ENCODE measurements at places on chromosomes 11 and 22. TPM values are rescaled to one million over a fixed set of nuclear protein-coding genes. Genes with fewer than 3 reads are reported as not detected.

GRCh38 chr11:122375687-122376399, 259.8 kb upstream of the BLID start:
- H3K36me3 ChIP-seq: no peaks in the 10 kb centered on the region
- H3K4me3 ChIP-seq: no peak overlapping the region
- no peaks in the 10 kb centered on the region for H3K4me1 ChIP-seq
- H3K27me3 ChIP-seq: peaks cover 2% of the 10 kb centered on the region

GRCh38 chr11:75376175-75376574, 23.1 kb upstream of the RPS3 start:
- H3K27me3 ChIP-seq: peaks cover 2% of the 10 kb centered on the region
- peaks cover 12% of the 10 kb centered on the region for H3K4me1 ChIP-seq
- no peak overlapping the region for H3K4me3 ChIP-seq

DNA sequence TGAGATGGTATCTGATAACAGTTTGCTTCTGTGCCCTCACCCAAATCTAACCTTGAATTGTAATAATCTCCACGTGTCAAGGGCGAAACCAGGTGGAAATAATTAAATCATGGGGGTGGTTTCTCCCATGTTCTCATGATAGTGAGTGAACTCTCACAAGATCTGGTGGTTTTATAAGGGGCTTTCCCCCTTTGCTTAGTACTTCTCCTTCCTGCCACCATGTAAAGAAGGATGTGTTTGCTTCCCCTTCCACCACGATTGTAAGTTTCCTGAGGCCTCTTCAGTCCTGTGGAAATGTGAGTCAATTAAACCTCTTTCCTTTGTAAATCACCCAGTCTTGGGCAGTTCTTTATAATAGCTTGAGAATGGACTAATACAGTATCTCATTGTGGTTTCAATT, 8.5 kb upstream of the OVCH2 start:
- H3K4me1 ChIP-seq: no peaks in the 10 kb centered on the region
- no peak overlapping the region for H3K27ac ChIP-seq
- no peak for DNase-seq
- H3K4me3 ChIP-seq: no peak overlapping the region
- no peaks in the 10 kb centered on the region for H3K36me3 ChIP-seq

MYO18B gene
- 47.3 TPM for polyA plus RNA-seq

- H3K4me3 ChIP-seq: peak within 1 kb of the TSS; percentile 15
- no peaks in the 10 kb centered on the region for H3K36me3 ChIP-seq
- peak within 1 kb of the TSS; percentile 75 for H3K27ac ChIP-seq
- H3K4me1 ChIP-seq: peaks cover 45% of the 10 kb centered on the region
Measured at GRCh38 chr11:10454878-10455631, at the start of gene AMPD3. Gene AMPD3 (plus strand): TSS chr11:10455264. CDS start chr11:10461520, 6,256 bp downstream.

VWA5A gene
- 93.1 TPM for polyA plus RNA-seq

CAT gene
- polyA plus RNA-seq: 45.6 TPM

DNA sequence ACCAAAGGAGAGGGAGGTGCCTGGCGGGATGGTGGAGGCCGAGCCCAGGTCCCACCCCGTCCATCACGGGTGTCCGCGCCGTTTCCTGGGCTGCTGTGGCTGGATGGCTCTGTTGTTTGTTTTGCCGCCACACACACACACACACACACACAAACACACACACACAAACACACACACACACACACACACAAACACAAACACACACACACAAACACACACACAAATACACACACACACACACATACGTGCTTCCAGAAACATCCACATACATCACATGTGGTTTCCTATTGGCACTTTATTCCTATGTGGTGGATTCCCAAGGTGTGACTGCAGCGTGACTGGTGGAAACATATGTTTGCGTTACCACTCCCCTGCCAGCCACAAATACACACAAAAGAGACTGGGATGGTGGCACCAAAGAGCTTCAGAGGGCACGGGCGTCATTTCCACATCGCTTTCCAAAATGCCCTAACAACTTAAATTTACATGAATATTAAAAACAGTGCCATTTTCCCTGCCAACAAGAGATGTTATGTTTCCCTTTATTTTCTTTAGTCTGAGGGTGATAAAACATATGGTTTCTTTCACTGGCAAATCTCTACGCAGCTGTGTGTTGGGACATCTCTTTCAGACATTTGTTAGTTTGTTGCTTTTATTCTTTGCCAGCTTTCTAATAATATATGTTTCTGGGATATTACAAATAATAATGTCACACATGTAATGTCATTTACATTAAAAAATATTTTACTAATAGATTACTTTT, 356.8 kb downstream of the BRD1 start:
- DNase-seq: no peak
- peaks cover 8% of the 10 kb centered on the region for H3K27me3 ChIP-seq
- H3K4me3 ChIP-seq: no peak overlapping the region
- H3K36me3 ChIP-seq: no peaks in the 10 kb centered on the region

NCF4 gene
- 3.9 TPM for polyA plus RNA-seq

- DNase-seq: no peak
- no peaks in the 10 kb centered on the region for H3K36me3 ChIP-seq
- no peaks in the 10 kb centered on the region for H3K27me3 ChIP-seq
- no peaks in the 10 kb centered on the region for H3K4me1 ChIP-seq
- H3K27ac ChIP-seq: no peak overlapping the region
Measured at GRCh38 chr11:59769111-59769510, 13.9 kb downstream of the STX3 start.

GRCh38 chr11:32006799-32007388, 84.0 kb upstream of the RCN1 start:
- no peak overlapping the region for H3K27ac ChIP-seq
- H3K36me3 ChIP-seq: no peaks in the 10 kb centered on the region
- peak; percentile 39 for DNase-seq
- peaks cover 1% of the 10 kb centered on the region for H3K4me1 ChIP-seq
- no peak overlapping the region for H3K4me3 ChIP-seq

DNA sequence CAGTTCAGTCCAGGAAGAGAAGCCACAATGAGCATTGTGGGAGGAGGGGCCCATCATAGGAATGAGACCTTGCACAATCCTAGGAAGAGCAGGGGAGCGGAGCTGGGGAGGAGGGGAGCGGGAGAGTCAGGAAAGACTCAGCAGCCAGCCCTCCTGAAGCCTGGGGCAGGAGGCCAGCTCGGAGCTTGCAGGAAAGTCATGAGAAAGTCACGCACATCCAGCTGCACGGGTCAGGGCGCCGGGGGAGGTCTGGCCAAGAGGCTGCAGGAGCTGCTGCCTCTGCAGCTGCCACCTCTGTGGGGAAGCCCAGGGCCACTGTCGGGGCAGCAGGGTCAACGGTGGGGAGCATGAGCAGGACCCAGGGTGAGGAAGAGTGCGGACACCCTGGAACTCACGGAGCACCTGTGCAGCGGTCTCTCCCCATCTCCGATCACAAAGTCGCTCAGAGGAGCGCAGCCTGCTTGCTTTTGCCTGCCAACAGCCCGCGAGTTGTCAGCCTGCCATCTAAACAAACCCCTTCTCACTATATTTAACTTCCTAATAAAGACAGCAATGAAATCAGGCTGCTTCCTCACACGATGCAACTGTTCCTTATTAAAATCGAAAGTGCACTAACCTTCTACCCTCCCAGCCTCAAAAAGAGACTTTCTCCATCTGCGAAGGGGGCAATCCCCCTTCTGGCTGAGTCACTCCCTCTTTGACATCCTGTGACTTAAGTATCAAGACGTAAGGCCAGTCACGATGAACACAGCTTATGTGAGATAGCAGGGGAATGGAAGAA, 52.9 kb upstream of the RTL6 start:
- peak overlapping the region; percentile 29 for H3K27ac ChIP-seq
- no peak overlapping the region for H3K4me3 ChIP-seq
- peak; percentile 87 for DNase-seq
- H3K36me3 ChIP-seq: no peaks in the 10 kb centered on the region
- H3K27me3 ChIP-seq: peaks cover 6% of the 10 kb centered on the region

DNA sequence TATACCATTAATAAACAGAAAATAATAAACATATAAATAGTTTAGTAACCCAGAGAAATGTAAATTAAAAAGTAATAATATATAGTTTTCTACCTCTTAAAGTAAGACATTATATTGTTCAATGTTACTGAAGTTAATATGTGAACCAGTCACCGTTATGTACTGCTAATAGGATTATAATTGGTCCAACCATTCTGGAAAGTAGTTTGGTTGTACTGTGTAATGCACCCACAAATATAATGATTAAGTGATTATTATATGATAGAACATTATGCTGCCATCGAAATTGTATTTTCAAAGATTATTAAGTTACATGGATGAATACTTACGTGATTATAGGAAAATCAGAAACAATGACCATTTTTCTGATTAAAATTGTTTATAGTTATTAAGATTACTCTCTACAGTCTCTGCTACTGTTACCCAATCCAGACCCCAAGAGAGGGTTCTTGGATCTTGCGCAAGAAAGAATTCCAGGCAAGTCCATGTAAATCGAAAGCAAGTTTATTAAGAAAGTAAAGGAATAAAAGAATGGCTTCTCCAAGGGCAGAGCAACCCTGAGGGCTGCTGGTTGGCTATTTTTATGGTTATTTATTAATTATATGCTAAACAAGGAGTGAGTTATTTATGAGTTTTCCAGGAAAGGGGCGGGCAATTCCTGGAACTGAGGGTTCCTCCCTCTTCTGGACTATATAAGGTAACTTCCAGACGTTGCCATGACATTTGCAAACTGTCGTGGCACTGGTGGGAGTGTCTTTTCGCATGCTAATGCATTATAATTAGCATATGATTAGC, 50.1 kb downstream of the ACER3 start:
- no peaks in the 10 kb centered on the region for H3K36me3 ChIP-seq
- no peak overlapping the region for H3K4me3 ChIP-seq
- peak; percentile 39 for DNase-seq
- no peaks in the 10 kb centered on the region for H3K27me3 ChIP-seq
- H3K27ac ChIP-seq: no peak overlapping the region

GRCh38 chr22:47228767-47229166, 466.3 kb downstream of the TBC1D22A start:
- DNase-seq: no peak
- H3K27me3 ChIP-seq: no peaks in the 10 kb centered on the region
- H3K4me1 ChIP-seq: no peaks in the 10 kb centered on the region
- no peak overlapping the region for H3K4me3 ChIP-seq
- H3K36me3 ChIP-seq: no peaks in the 10 kb centered on the region
- no peak overlapping the region for H3K27ac ChIP-seq

LMNTD2 gene
- 0.49 TPM for polyA plus RNA-seq

DNA sequence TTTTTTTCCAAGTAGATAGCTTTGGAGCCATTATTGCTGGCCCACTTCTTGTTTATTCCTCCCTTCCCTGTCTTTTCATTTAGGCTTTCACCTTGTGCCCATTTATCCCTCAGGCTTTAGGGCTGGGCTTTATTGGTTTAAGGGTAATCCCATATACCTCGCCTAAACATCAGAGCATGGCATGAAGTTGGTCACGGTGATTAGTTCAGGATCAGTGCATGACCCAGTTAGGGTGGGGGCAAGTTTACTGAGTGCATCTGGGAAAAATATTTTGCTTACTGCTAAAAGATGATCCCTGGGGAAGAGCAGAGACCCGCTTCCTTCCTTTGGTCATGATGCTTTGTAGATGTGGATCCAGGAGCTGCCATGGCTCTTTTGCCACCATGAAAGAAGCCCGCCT, 153.3 kb upstream of the NECTIN1 start:
- H3K36me3 ChIP-seq: no peaks in the 10 kb centered on the region
- peaks cover 8% of the 10 kb centered on the region for H3K27me3 ChIP-seq
- no peak overlapping the region for H3K27ac ChIP-seq
- H3K4me3 ChIP-seq: no peak overlapping the region
- DNase-seq: no peak

DNA sequence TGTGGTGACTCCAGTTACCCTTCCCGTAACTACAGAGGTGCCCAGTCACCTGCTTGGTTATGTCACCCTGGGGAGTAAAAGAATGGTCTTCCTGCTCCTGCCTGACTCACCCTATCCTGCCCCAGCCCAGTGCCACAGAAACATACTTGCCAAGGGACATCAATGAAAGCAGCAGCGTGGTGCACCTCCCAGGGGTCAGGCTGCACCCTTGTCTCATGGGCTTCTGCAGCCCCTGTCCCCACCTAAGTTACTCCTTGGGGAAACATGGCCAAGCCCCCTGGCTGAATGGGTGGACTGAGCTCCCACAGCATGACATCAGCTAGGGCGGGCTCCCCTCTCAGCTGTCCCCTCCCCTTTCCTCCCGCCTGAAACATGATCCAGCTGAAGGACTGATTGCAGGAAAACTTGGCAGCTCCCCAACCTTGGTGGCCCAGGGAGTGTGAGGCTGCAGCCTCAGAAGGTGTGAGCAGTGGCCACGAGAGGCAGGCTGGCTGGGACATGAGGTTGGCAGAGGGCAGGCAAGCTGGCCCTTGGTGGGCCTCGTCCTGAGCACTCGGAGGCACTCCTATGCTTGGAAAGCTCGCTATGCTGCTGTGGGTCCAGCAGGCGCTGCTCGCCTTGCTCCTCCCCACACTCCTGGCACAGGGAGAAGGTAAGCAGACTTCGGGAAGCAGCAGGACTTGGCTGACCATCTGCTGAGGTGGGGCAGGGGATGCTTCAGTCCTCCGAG, at the start of gene HTR3A:
HTR3A (plus strand) TSS at position 368 of the 730 bp plus-strand sequence; CDS start at position 586, 218 bp downstream.
- peaks cover 14% of the 10 kb centered on the region for H3K27me3 ChIP-seq
- no peak within 1 kb of the TSS for H3K4me3 ChIP-seq
- peak; percentile 62 for DNase-seq
- H3K27ac ChIP-seq: no peak within 1 kb of the TSS
- H3K4me1 ChIP-seq: peaks cover 11% of the 10 kb centered on the region

DNA sequence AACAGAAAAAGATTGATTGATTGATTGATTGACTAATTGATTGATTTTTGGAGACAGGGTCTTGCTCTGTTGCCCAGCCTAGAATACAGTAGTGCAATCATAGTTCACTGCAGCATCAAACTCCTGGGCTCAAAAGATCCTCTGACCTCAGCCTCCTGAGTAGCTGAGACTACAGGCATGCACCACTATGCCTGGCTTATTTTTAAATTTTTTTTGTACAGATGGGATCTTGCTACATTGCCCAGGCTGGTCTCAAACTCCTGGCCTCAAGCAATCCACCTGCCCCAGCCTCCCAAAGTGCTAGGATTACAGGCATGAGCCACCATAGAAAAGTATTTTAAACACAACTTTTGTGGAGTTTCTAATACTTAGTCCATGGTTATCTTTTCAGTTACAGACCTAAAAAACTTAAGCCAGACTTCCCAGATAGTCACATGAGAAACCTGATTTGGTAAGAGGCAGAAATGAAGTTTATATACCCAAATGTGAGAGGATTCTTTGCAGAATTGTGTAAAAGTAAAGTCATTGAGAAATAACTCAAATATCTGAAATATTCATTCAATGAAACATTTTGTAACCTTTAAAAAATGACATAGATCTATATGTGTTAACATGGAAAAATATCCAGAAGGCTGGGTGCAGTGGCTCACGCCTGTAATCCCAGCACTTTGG, 186.5 kb downstream of the SWAP70 start:
- no peaks in the 10 kb centered on the region for H3K27me3 ChIP-seq
- peaks cover 13% of the 10 kb centered on the region for H3K36me3 ChIP-seq
- DNase-seq: no peak
- H3K4me1 ChIP-seq: no peaks in the 10 kb centered on the region
- H3K4me3 ChIP-seq: no peak overlapping the region

- H3K27ac ChIP-seq: no peak overlapping the region
- H3K4me3 ChIP-seq: no peak overlapping the region
- no peaks in the 10 kb centered on the region for H3K4me1 ChIP-seq
- no peaks in the 10 kb centered on the region for H3K27me3 ChIP-seq
- H3K36me3 ChIP-seq: no peaks in the 10 kb centered on the region
Measured at GRCh38 chr11:28815110-28815509, 706.9 kb downstream of the METTL15 start.

Data from muscle of leg (tissue), 16 donors.